ENCODE measurements at places on chromosomes 3 and 15. TPM values are rescaled to one million over a fixed set of nuclear protein-coding genes. Genes with fewer than 3 reads are reported as not detected.

Gene GOLGA8J
- not detected for total RNA-seq

Gene ELL3
- total RNA-seq: 6.6 TPM

Gene TMOD2
- total RNA-seq: 20.0 TPM

Gene SKIL
- total RNA-seq: 32.1 TPM

Gene GHSR
- total RNA-seq: not detected

Gene CACNA2D2
- 0.54 TPM for total RNA-seq

Gene SNRPN
- total RNA-seq: 105 TPM

Gene CYP1A1
- total RNA-seq: 2.2 TPM

Gene CFAP100
- total RNA-seq: not detected

Gene NR2F2
- 97.8 TPM for total RNA-seq

Gene LRRC57
- 15.2 TPM for total RNA-seq

Gene RBPMS2
- total RNA-seq: 43.7 TPM

Gene LRRIQ4
- total RNA-seq: not detected

Gene EBLN2
- 8.9 TPM for total RNA-seq

Gene VWA5B2
- 0.54 TPM for total RNA-seq

Gene KLHL40
- total RNA-seq: not detected

Gene SELENOT
- 89.0 TPM for total RNA-seq

Gene CIP2A
- 2.6 TPM for total RNA-seq
